ENCODE measurements at places on chromosomes 7 and 10.

GRCh38 chr10:28903063-28903462 is 225.7 kb downstream of the BAMBI start:
- DNase-seq, result no peak

DNA sequence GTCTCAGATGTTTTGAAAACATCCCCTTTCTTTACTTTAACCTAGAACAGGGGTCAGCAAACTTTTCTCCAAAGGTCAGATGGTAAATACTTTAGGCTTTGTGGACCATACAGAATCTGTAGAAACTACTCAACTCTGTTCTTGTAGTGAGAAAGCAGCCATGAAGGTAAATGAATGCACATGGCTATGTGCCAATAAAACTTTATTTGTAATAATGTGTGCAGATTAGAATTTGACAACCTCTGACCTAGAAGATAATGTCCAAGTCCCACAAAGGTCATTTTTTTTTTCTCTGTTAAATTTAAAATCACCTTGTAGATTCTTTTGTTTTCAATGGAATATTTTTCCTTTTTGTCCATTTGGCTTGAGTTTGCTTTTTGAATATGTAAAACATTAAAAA is 17.2 kb downstream of the OIT3 start:
- DNase-seq, result no peak

DNA sequence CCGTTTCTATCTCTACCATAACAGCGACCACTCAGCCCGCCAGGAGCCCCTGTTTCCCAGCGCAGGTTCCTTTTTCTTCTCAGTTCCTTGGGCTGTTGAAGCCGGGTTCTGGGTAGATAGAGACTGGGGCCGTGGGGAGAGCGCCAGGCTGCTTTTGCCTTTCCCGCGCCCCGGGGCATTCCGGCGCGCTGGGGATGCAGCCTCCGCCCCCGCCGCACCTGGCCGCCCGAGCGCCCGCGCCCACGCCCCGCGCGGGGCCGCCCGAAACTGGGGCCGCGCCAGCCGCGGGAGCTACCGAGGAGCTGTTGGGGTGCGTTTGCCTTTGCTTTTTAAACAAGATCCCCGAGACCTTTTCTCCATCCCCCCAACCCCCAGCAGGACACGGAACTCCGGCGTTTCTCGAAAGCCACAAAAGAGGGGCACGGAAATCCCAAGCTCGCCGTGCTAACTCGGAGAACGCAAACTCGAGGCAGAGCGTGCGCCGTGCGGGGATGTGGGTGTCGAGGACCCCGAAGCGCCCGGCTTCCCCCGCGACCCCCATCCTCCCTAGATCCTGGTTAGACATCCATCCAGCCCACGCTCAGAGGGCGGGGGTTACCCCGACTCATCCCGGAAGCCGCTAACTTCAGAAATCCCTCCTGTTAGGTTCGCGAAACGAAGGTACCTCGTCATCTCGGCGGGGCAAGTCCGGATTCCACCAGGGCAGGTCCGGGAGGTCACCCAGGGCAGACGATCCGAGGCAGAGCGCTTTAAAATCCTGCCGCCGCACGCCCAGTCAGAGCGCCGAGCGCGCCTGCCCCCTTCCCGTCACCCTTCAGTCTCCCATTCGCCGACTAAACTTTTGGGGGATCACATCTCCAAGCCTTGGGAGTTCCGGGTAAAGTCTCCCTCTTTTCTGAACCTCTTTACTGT is 1.0 kb downstream of the GRM8 start:
- DNase-seq, result no peak

DNA sequence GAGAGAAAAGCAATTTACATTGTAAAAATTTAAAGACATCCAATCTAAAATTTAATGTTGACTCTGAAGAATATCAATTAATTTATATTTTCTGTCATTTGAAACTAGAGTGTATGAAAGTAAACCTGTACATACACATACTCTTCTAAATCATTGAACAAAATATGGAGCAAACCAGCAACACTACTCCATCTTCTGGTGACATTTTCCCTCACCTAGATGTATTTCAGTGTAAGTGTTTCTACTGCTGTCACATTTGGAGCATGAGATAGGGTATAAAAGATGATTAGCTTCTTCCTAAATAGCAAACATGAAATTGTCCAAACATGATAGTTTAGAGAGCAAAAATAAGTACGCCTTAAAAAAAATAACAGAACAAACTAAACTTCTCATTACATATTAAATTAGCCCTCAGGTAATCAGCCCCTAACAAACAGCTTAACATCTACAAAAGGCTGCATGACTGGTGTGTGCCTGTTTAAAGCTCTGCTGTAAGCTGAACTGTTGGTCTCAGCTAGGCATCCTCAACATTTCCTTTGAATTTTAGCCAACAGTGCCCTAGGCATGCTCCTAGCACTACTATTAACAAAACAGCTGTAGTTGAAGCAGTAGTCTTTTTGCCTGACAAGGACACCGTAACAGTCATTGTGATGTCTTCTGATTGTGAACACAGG is 189.8 kb downstream of the CTNNA3 start:
- DNase-seq, result no peak

GRCh38 chr7:25007668-25008067 is 27.7 kb upstream of the OSBPL3 start:
- no peak for DNase-seq

GRCh38 chr7:128665057-128665456 is 7.0 kb upstream of the GARIN1A start:
- no peak for DNase-seq

DNA sequence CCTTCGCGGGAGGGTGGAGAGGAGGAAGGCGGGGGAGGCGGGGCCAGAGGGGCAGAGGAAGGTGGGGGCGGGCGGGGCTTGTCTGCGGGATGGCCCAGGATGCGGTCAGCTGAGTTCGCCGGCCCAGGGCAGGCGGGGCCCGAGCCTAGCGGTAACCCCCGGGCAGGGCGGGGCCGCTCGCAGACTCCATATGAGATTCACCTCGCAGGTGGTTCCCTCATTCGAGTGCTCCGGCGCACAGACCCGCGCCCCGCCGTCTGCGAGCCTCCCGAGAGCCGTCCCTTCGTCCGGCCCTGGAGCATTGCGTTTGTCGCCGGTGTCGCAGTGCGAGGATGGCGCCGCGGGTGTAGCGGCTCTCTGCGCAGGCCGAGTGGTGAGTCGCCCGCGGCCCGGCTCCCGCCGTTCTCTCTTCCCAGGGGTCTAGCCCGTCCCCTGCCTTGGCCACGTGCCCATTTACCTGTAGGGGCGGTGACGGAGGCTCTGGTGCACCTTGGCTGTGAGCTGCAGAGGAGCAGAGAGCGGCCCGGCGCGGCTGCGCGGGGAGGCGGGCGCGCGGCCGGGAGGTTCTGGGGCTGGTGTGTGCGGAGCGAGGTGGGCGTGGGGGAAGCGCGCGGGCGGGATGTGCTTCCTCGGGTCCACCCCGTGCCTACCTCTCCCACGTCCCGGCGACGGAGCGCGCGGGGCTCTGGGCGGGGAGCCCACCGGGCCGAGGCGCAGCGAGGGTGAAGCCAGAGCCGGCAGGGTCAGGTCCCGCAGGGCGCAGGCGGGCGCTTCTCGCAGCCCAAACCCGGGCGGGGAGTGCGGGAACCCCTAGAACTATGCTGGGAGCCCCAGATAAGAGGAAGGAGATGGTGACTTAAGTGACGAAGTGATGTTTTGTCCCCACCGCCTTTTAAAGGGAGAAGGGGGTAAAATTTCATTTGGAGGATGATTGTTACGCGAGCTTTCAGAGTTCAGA is at the start of gene UPP1:
Gene UPP1 (plus strand): TSS at position 220 of the 958 bp plus-strand sequence. CDS start 5,519 bp downstream, outside the sequence.
- no peak for DNase-seq

DNA sequence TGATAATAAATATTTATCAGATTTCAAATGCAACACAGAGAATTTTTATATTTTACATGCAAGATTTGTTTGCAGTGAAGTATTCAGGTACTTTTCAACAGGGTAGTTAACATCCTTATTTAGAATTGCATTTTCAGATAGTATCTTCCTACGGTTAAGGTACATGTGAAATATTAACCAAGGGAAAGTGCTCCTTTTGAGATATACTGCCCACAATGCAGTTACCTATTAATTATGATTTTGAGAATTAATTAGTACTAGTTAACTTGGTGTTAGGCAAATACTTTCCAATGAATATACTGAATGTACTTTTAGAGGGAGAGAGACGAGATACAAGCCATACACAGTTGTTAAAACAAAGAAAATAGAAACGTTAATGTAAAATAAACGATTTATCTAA is 206.2 kb upstream of the YAE1 start:
- no peak for DNase-seq

DNA sequence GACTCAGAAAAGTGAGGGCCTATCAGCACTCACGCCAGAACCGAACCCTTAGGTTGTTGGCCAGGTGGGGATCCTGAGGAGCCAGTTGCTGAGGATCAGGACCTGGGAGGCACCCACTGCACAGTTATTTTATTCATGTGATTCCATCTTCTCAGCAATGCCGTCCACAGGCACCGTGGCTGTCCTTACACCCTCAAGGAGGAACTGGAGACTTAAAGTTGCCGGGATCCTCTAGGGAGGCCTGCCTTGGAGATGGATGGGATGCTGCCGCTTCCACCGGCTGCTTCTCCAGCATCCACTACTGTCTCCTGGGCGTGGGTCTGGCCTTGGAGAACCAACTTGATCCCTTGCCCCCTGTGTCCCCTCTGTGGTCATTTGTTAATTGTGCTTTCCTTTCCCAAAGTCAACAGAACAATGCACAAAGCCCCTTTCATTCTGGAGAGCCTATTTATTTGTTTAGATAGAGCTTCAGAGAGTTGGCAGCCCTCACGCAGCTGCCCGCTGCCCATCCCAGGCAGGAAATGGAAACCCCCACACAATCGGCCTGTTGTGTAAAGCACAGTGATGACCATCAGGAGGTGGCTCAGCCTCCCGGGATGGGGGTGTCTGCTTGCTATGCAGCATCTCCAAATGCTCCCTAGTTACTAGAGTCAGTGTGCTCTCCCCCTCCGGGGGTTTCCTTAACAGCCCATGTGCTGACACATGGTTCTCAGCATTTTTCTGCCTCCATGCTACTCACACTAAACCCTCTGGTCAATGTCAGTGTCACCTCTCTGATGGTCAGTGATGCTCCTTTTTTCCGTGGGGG is 52.9 kb upstream of the IGFBP3 start:
- DNase-seq, result no peak

DNA sequence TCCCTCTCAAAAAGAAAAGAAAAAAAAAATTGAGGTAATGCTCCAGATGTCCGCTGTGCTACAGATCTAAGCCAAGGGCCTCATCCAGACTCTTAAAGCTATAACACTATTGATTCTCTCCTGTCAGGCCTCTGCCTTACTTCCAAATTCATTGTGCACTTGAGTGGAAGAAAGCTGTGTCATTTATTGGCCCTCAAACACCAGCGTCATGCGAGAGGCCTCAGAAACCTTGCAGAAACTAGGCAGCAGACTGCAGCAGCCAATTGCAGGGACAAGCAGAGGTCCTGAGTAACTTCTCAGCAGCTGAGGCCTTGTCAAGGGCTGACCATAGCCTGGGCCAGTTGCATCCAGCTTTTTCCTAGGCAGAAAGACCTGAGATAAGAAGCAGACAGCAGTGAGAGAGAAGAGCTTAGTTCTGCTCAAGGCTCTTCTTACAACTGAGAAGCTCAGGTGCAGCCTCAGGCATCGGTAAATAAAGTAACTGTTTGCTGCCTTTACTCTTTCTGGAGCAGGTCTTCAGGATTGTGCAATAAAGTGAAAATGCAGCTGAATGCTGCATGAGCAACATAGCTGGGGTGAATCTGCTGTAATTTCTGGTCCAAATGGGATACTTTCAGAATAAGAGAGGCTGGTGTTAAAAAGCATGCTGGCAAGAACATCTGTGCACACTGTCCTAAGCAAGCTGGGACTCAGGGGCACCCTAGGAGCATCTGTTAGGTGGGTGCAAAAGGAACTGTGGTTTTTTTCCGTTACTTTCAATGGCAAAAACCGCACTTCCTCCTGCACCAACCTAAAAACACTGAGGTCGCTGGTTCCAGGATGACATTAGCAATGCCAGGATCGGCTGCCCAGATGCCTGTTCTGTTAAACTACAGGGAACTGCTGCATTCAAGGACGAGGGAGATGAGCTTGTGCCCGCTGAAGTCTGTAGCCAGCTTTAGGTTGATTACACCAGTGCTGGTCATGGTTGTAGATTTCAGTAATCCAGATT is 181.8 kb upstream of the PFKP start:
- DNase-seq, result no peak

DNA sequence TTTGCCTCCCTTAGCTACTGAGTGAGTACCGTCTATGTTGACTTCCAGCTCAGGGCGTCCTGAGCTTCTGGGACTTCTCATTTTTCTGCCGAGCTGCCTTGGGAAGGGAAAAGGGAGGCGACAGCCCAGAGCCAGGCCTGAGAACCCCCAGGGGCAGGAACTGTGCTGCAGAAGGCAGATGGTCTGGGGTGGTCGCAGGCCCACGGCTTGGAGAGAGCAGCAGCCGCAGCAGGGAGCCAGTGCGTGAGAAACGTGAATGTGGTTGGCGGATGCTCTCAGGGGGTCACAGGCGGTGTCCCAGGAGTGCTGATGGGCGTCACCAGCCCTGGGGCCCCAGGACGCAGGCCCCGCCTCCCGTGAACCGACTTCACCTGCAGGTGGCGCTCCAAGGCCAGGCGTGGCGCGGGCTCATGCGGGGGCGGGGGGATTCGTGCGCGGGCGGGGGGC is 9.2 kb upstream of the PWWP2B start:
- no peak for DNase-seq

- no peak for DNase-seq
These were observed 20.9 kb upstream of the CYP26C1 start for GRCh38 chr10:93039721-93040120.

GRCh38 chr10:35417795-35418194 is 81.5 kb downstream of the CCNY start:
- no peak for DNase-seq

GRCh38 chr7:137298464-137298794 is 45.1 kb downstream of the PTN start:
- no peak for DNase-seq

DNA sequence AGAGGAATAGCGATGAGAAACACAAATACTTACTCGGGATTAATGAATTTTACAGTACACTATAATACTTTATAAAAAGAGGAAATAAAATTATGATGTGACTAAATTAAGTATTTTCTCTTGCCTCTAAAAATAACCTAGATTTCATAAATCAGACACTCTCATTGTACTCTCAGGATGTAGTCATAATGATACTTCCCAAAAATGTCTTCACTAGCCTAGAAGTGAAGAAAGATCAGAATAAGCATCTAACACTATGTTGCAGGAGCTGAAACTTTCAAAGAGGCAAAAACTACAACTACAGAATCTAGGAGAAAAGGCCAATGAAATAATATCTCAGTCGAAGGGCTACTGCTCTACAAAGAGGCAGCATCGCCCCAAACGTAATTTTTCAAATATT is 49.4 kb downstream of the DNAJC1 start:
- DNase-seq, result no peak

GRCh38 chr7:77855371-77856083 is 57.0 kb downstream of the PHTF2 start:
- DNase-seq, result no peak

DNA sequence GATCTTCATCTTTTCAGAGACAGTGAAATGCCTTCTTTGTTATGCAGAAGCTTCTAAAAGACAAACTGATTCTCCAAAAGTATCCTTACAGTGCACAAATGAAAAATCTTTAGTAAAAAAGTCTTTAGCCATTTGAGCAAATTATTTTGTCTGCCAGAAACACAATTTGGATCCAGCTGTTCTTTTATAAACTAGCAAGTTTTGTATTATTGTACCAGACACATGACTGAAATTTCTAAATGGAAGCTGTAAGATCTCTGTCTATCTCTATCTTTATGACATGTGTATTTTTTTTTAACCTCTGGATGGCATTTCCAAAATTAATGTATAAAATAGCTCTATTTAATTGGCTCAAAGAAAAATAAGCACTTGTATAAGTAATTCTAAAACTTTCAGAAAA is 68.3 kb downstream of the VIPR2 start:
- DNase-seq, result no peak

- no peak for DNase-seq
These were observed 492.5 kb upstream of the AKR1E2 start for GRCh38 chr10:4333459-4333894.

- no peak for DNase-seq
These were observed 23.5 kb upstream of the ANLN start for GRCh38 chr7:36366005-36366717.
